ENCODE measurements at places on chromosomes 4 and X.
A peak's percentile ranks its signal among the peaks of the same experiment; 100 is the strongest.

GRCh38 chr4:14857475-14857874 is 144.8 kb upstream of the CPEB2 start:
- no peak for DNase-seq

DNA sequence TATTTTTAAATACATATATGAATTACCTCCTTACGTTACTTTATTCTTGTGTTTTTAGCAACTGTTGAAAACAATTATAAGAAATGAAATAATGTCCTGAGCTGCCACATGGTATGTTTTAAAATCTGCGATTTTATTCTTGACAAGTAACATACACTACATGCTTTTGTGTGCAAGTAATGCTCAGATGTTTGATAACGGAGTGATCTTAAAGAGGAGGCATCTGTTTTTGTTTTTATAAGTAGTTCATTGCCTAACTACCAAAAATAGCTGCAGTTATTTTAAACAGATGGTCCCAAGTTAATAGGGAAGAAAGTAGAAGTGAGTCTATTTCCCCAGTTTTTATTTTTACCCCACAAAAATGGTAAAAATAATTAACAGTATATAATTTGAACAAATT is 55.2 kb downstream of the GAB1 start:
- DNase-seq, result no peak

DNA sequence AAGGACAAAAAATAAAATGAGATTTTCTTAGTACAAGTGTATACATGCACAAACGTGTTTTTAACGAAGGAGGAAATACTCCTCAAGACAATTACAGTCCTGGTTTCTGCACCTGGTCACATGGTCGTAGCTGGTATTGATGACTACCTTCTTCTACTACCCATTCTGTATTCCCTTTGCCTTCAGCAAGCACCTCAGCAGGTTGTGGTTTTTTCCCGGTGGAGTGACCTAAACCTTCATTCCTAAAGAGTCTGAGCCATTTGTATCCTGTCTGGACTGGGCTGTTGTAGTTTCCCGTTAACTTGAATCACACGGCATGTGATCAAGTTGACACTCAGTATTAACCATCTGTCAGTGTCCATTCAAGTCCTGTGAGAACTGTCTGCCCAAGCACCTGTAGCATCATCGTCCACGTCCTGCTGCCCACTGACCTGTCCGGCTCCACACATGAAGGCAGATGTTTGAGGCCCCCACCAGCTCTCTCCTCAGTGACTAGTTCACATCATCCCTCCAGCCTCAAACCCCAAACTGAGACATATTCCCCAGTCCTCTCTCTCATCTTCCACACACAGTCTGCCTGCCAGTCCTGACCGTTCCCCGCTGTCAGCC is 31.1 kb upstream of the TBC1D14 start:
- no peak for DNase-seq

GRCh38 chr4:188660796-188661195 is 521.6 kb downstream of the TRIML1 start:
- DNase-seq, result no peak

GRCh38 chr4:83150653-83151330 is 36.3 kb upstream of the PLAC8 start:
- no peak for DNase-seq

DNA sequence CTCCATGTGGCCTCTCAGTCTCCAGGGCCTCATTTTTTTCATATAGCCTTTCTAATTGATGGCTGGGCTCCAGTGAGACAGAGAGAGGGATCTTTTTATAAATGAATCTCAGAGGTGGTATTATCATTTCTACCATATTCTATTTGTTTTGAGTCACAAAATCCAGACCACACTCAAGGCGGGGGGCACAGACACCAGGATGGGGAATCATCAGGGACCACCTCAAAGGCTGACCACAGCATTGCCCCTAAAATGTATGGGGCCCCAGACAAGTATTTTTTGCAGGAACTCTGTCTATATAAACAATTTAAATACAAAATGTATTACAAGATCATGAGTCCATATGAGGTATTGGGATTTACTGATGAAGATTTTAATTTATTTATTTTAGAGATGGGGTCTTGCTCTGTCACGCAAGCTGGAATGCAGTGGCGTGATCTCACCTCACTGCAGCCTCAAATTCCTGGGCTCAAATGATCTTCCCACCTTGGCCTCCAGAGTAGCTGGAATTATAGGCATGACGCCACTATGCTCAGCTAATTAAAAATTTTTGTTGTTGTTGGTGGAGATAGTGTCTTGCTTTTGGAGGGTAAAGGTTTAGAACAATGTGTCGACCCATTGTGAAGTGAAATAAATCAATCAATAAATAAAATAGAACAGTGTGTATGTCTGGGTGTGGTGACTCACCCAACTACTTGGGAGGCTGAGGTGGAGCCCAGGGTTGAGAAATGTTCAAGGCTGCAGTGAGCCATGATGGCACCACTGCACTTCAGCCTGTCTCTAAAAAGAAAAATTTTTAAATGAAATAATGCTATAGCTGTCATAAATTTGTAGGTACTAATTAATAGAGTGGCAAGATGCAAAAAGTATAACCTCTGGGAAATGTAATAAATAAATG is 29.4 kb downstream of the WDR13 start:
- DNase-seq, result no peak

DNA sequence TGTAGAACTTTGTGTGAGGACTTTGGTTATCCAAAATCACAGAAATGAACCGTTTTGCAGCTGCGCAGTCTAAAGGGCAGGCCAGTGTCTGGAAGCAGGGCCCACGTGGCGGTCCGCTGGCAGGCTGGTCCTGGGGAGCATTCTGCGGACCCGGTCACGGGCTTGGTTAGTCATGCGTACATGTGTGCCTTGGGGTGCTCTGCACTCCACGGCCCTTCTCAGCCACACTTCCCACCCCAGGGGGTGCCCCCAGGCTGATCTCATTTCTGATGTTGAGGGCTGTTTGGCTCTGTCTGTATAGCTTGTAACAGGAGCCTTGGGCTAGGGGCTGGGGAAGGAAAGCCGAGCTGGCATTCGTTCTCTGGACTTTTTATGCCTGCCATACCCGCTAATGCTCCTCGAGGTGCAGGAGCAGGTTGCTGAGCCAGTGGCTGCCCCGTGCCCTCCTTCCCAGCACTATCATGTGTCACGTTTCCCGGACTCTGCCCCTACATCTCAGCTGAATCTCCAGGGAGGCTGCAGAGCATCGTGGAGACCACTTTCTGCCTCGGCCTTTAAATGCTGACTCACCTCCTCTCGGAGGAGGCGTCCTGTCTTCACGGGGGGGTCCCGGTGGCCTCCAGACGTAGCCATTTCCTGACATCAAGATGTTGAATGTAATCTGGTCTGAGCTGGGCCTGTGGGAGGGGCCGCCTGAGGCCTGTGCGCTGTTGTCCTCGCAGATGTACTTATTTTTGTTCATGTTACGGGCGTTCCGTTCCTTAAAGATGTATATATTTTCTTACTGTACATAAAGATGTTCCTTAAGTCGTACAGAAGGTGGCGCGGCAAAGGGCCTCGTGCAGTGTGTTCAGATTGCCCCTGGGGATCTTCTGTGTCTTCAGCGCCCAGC is 11.4 kb upstream of the TADA2B start:
- no peak for DNase-seq

GRCh38 chr4:7434141-7434765 is 477 bp downstream of the PSAPL1 start:
- no peak for DNase-seq

- no peak for DNase-seq
These were observed at the start of gene HTRA3 for GRCh38 chr4:8269535-8270417. HTRA3 (plus strand) TSS chr4:8269754; CDS start chr4:8269969, 215 bp downstream.

DNA sequence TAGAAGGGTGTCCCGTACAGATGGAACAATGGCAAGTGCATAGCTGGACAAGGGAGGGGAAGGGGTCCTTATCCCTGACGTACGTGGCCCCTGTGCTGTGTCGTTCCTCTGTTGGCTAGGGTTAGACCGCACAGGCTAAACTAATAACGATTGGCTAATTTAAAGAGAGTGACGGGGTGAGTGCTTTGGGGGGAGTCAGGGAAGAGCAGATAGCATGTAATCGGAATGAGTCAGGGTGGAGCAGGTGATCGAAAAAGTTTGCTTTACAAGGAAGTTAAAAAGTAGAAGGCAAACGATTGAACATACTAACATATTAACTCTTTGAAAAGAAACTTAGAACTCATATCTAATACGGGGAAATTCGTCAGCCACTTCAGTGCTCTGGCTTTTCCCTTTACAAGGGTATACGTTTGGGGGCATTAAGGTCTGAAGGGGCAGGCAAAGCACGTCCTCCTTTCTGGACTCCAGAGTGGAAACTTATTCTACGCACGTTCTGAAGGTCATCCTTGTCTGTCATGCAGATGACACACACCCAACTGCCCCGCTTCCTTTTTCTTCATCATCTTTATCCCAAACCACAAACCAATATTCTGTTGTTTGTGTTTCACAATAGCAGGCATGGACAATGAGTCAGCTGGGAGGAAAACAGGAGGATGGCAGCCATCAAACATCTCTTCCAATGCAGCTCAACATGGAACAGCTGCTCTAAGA is 10.2 kb upstream of the CRLF2 start:
- DNase-seq, result no peak

DNA sequence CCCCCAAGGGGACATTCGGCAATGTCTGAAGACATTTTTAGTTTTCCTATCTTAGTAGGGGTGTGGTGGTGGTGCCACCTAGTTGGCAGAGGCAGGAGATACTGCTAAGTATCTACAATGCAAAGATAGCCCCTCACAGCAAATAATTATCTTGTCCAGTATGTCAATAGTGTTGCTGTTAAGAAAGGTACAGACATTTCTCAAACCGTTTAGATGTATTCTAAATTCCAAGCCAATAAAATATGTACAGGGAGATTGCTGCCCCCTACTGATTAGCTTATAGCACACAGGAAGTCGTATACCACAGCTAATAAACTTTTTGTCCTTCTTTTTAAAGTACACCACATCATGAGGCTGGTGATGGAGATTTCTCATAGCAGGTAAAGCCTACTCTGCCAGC is 260.5 kb downstream of the TMA16 start:
- DNase-seq, result no peak

DNA sequence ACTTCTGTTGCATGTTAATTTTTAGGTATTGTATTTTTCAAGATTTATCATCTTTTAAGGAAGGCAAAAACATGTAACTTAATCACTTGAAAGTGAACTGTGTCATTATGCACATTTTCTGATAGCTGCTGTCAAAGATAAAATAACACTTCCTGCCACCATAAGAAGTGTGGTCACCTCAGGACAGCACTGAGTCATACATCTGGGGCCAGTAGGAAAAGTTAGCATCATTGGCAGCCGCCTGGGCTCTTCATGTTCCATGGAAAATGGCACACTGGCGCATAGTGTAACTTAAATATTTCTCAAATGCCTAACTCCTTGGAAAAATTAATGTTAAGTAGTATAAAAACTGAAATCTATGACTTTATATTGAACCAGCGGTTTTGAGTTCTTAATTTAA is 24.2 kb downstream of the CNKSR2 start:
- no peak for DNase-seq

DNA sequence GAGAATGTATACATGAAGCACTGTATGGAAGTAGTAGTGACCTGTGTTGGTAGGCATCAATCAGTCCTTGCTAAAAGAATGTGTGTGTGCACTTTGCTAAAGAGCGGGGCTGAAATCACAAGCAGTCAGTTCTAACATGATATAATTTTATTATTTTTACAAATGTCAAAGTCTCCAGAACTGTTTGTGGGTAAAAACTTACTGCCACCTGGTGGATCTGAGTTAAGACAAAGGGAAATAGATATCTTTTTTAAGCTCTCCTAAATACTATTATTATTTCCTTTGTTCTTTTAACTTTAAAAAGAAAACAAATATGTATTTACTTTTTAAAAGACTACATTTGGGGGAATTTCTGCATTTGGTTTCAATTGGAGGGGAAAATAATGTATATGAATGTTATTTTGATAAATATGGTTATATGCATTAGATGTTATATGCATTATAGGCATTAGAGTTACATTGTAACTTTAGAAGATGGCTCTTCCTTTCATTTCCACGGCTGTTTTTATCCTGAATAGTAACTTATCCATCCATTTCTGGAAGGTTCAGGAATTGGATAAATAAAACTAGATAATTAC is 7.8 kb upstream of the CLOCK start:
- no peak for DNase-seq

- DNase-seq, result no peak
These were observed 28.6 kb downstream of the AFAP1 start for GRCh38 chr4:7910952-7911578.

GRCh38 chr4:138310991-138311390 is 68.8 kb upstream of the SLC7A11 start:
- DNase-seq, result no peak

- no peak for DNase-seq
These were observed 96.6 kb downstream of the ADRA2C start for GRCh38 chr4:3862640-3863420.

- DNase-seq, result no peak
These were observed 239.0 kb downstream of the PDGFC start for GRCh38 chr4:156732634-156733033.

DNA sequence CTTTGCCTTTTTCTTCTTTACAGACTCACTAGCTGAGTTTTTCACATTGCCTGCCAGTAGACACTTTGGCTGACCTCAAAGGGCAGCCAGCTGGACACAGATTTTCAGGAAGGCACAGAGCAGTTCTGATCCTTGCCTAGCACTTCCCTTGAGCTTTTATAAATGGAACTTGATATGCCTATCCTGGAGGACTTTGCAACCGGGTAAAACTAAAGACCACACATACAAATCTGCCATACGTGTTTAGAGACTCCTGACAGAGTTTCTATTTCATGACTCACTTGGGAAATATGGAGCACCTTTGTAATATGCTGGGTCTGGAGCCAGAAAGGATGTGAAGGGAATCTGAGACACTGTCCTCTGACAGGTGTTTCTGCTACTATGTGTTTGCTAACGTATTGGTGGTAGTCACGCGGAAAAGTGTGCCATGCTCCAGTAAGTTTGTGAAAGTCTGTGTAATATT is 56.7 kb upstream of the RASSF6 start:
- no peak for DNase-seq

- no peak for DNase-seq
These were observed 125.3 kb upstream of the MAOA start for GRCh38 chrX:43530837-43531236.

GRCh38 chrX:73728602-73729001 is 165.6 kb downstream of the CHIC1 start:
- DNase-seq, result no peak

GRCh38 chrX:138073626-138074025 is 507.7 kb downstream of the ZIC3 start:
- no peak for DNase-seq

- peak; percentile 42 for DNase-seq
These were observed 2.5 kb downstream of the CACNA1F start for GRCh38 chrX:49230500-49231232.

GRCh38 chr4:38681281-38681991 is 17.4 kb downstream of the KLF3 start:
- no peak for DNase-seq

- no peak for DNase-seq
These were observed 118.1 kb downstream of the SORCS2 start for GRCh38 chr4:7310451-7310850.

Measured in stimulated activated naive CD4-positive, alpha-beta T cell (primary cell).